ENCODE measurements at places on chromosomes 5 and 9. TPM values are rescaled to one million over a fixed set of nuclear protein-coding genes. Genes with fewer than 3 reads are reported as not detected.

DNA sequence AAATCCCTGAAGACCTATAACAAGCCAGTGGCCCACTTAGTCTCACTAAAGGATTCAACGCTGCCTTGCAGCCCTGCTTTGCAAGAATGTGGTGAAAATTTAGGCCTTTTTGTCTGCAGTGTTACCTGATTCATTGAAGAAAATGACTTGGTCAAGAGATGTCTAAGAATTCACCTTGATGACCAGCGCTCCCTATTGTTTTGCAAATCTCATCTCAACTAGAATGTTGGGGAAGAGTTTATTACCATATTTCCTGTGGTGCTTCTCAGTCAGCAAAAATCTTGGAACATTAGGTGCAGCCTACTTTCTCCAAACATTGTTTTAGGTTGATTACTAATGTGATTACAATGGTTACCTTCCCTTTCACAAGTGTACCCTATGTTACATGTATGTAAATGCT, 53.5 kb downstream of the PLK2 start:
- no peak for DNase-seq

- peak; percentile 12 for DNase-seq
Observed at GRCh38 chr5:16943846-16944678, 8.0 kb upstream of the MYO10 start.

DNA sequence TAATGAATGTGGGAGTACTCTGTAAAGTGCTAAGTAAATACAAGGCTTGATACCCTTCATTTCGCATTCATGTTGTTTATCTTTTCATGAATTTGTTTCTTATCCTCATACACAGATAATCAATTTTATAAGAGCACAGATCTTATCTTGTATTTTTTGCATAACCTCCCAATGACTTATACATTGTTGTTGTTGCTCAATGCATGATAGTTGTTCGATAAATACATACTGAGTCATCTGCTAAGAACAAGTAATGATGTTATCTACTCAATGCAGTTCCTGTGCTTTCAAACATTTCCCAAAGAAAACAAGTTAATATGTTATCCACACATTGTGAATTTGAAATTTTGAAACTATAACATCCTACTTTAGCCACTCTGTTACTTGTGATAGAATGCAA, 60.7 kb downstream of the TAF11L14 start:
- no peak for DNase-seq

- DNase-seq: no peak
Observed at GRCh38 chr5:151904909-151905308, 19.7 kb downstream of the GLRA1 start.

DNA sequence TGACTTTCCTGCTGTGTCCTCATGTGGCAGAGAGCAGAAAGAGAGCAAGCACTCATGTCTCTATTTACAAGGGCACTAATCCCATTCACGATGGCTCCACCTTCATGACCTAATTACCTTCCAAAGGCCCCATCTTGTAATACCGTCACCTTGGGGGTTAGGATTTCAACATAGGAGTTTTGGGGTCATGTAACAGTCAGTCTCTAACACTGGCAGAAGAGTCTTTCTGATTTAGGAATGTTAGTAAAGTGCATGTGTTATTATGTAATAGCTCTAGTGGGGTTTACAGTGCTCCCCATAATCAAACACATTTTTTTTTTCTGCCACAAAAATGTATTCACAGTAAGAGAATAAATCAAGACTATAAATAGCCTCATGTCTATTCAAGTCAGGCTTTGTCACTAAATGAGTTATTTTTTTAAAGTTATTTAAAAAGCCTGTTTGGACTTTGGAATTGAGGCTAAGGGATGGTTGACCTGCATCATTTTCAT, 19.1 kb downstream of the GALNT10 start:
- no peak for DNase-seq

GRCh38 chr9:136044971-136045594, 50.0 kb downstream of the NACC2 start:
- DNase-seq: no peak

- DNase-seq: no peak
Observed at GRCh38 chr5:65539827-65540226, 23.1 kb downstream of the CENPK start.

GRCh38 chr5:116453988-116454411, 120.6 kb downstream of the SEMA6A start:
- no peak for DNase-seq

DNA sequence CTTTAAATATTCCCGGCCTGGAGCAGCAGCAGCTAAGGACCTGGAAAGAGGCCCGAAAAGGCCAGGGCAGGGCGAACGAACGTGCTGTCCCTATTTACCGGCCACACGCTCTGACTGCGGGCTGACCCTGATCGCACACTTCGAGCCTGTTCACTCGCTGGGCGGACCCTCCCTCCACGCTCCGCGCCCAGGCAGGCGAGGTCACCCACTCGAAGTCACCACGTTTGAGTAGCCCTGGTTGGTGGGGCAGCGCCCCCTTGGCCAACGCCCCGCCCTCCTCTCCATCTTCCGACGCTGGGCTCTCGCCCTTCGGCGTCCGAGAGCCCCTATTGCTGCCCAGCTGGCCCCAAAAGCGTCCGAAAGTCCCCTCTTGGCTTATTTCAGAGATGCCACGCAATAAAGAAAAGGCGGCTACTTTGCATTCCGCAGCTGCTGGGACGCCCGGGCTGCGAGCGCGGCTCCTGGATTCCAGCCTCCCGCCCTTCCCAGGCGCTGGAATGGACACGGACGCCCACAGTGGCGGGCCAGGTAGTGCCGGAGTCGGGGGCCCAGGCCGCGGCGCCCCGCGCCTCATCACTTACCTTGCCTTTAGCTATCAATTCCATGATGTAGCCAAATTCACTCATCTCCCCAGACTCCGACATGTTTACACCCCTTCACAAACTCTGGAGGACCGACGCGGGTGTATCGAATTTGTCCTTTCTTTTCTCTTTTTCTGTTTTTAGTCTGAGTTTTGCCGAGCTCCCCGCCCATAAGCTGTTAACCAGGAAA, 9.9 kb upstream of the TRIM36 start:
- DNase-seq: peak; percentile 26

- DNase-seq: no peak
Observed at GRCh38 chr9:131449276-131449675, 53.4 kb upstream of the POMT1 start.

DNA sequence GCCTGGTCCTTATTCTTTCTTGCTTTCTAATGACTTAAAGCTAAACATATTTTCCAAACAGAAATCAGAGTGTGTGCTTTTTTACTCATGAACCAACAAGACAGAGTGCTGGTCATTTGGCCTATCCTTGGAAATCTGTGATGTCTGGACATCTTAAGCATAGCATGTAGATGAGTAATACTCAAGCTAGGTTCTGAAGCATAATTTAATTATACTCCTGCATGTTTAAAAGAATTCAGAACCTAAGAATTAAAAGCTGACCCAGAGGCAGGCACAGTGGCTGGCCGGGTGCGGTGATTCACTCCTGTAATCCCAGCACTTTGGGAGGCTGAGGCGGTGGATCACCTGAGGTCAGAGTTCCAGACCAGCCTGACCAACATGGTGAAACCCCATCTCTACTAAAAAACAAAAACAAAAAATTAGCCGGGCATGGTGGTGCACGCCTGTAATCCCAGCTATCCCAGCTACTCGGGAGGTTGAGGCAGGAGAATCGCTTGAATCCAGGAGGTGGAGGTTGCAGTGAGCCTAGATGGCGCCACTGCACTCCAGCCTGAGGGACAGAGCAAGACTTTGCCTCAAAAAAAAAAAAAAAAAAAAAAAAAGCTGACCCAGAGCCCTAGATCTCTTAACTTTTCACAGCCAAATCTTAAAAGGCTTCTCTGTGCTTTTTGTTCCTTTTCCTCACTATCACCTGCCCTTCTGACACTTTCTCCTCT, 16.2 kb upstream of the TJP2 start:
- no peak for DNase-seq

GRCh38 chr5:176628406-176629228, 1.7 kb downstream of the SNCB start:
- no peak for DNase-seq

GRCh38 chr9:124359426-124359825, 55.8 kb downstream of the PSMB7 start:
- no peak for DNase-seq

- DNase-seq: no peak
Observed at GRCh38 chr5:89827359-89827758, 582.2 kb downstream of the CETN3 start.

- no peak for DNase-seq
Observed at GRCh38 chr9:34665067-34665380, 2.6 kb upstream of the CCL27 start.

- no peak for DNase-seq
Observed at GRCh38 chr5:181035991-181036815, 3.9 kb upstream of the BTNL9 start.

- DNase-seq: no peak
Observed at GRCh38 chr9:79638806-79639205, 67.0 kb downstream of the TLE4 start.

DNA sequence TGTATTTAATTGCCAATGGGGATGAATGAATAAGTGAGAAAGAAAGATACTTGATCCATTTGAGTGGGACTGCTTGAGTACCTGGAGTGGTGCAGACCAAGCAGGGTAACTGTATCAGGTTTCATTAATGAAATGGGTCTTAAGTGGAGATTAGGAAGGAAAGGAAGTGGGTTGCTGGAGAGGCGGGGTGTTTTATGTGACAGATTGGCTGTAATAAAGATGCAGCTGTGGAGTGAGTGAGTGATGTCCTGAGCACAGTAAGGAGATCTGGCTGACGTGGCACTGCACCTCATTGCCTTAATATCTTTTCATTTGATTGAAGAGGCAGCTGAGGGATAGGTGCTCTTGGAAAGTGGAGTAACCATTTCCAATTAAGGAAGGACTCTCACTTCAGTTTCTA, 161.0 kb upstream of the CCDC152 start:
- DNase-seq: no peak

GRCh38 chr9:94785215-94786169, 59.0 kb downstream of the AOPEP start:
- no peak for DNase-seq

- no peak for DNase-seq
Observed at GRCh38 chr9:72930828-72931227, 22.0 kb downstream of the ALDH1A1 start.

DNA sequence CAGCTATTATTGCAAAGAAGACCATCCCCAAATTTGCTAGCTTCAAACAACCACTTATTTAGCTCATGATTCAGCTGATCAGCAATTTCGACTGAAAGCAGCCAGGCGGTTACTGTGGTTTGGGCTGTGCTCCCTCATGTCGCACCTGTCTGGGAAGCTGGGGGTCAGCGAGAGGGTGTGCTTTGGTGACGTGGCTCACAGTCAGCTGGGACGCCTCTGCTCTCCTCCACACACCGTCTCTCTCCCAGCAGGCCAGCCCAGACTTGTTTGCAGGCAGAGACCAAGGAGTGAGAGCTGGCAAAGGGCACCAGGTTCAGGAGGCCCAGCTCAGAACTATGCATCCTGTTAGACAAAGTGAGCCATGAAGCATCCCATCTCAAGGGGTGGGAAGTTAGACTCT, 140.9 kb downstream of the SYK start:
- DNase-seq: no peak

- DNase-seq: no peak
Observed at GRCh38 chr5:89229331-89230070, 346.5 kb upstream of the MEF2C start.

DNA sequence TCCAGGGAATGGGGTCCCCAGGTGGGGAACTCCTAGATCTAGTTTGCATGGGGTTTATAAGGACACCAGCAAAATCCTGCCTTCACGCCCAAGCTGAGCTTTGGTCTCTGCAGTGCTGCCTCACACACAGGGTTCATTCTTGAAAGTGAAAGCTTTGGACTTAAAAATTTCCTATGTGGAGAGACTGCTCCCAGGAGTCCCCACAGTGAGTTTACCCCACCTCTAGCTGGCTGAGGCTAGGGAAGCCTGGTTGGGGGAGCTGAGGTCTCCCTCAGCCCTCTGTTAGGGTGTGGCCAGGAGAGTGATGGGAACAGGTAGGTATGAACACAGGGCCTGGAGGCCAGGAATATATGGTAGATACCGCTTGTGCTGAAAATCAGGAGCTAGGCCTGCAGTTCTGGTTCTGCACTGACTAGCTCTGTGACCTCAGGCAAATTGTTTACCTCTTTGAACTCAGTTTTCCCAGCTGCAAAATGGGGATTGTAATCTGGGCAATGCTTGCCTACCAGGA, 41.5 kb upstream of the LARP1 start:
- peak; percentile 79 for DNase-seq

Gene DAB2
- polyA plus RNA-seq: 178 TPM

Gene CARD6
- 3.4 TPM for polyA plus RNA-seq

Gene SLC38A9
- polyA plus RNA-seq: 25.9 TPM

Gene CDKN2AIPNL
- 28.0 TPM for polyA plus RNA-seq

Gene PHF24
- polyA plus RNA-seq: 1.6 TPM

Gene PCDHGB7
- 3.6 TPM for polyA plus RNA-seq

Gene GZMA
- polyA plus RNA-seq: 14.9 TPM

Gene SMIM33
- polyA plus RNA-seq: not detected

Gene SPINK5
- polyA plus RNA-seq: 0.70 TPM

Gene SLIT3
- 18.3 TPM for polyA plus RNA-seq

Gene PCDHGB4
- polyA plus RNA-seq: 1.4 TPM

Gene PAPPA
- polyA plus RNA-seq: 2.2 TPM

Gene PCDH12
- 6.2 TPM for polyA plus RNA-seq

Gene WDR31
- 2.8 TPM for polyA plus RNA-seq

Gene PCDHGA10
- polyA plus RNA-seq: 2.1 TPM

Gene ACOT12
- 0.72 TPM for polyA plus RNA-seq

All from large intestine (tissue), 12 donors.